ENCODE measurements at places on chromosomes 2 and 18. TPM values are rescaled to one million over a fixed set of nuclear protein-coding genes. Genes with fewer than 3 reads are reported as not detected.
A peak's percentile ranks its signal among the peaks of the same experiment; 100 is the strongest.

GRCh38 chr2:14616342-14616741, 16.2 kb upstream of the LRATD1 start:
- H3K4me3 ChIP-seq, result no peak overlapping the region
- no peaks in the 10 kb centered on the region for H3K4me1 ChIP-seq
- H3K27ac ChIP-seq, result no peak overlapping the region
- no peaks in the 10 kb centered on the region for H3K36me3 ChIP-seq

GRCh38 chr2:133976659-133977058, 277.2 kb upstream of the MGAT5 start:
- no peaks in the 10 kb centered on the region for H3K27me3 ChIP-seq
- no peaks in the 10 kb centered on the region for H3K36me3 ChIP-seq
- no peak overlapping the region for H3K4me3 ChIP-seq
- H3K27ac ChIP-seq, result no peak overlapping the region
- no peak for DNase-seq
- no peaks in the 10 kb centered on the region for H3K4me1 ChIP-seq

GRCh38 chr18:42328931-42329330, 373.9 kb downstream of the PIK3C3 start:
- no peak for DNase-seq
- no peaks in the 10 kb centered on the region for H3K27me3 ChIP-seq
- H3K4me3 ChIP-seq, result no peak overlapping the region

DNA sequence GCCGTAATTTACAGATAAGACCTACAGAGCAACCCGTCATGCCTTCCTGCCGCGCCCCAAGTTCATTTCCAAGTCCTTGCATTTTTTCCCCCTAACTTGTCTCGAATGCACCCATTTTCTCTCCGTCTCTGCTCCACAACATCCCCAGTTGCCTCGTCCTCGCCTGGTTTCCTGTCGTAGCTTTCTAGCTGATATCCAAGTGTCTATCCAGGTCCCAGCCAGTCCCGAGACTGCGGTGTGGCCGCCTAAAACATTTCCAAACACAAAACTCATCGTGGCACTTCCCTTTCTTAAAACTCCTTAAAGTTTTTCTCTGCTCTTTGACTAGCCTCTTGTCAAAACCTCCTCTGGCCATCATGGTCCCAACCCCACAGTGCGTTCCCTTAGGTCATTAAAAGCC, 1.2 kb upstream of the BARD1 start:
- H3K4me3 ChIP-seq, result no peak overlapping the region
- H3K4me1 ChIP-seq, result no peaks in the 10 kb centered on the region
- no peaks in the 10 kb centered on the region for H3K27me3 ChIP-seq
- H3K27ac ChIP-seq, result no peak overlapping the region

- no peaks in the 10 kb centered on the region for H3K27me3 ChIP-seq
- no peak overlapping the region for H3K27ac ChIP-seq
- H3K4me1 ChIP-seq, result peaks cover 4% of the 10 kb centered on the region
- H3K36me3 ChIP-seq, result no peaks in the 10 kb centered on the region
- peak; percentile 45 for DNase-seq
Measured at GRCh38 chr2:166516712-166517303, 22.8 kb upstream of the SCN7A start.

DNA sequence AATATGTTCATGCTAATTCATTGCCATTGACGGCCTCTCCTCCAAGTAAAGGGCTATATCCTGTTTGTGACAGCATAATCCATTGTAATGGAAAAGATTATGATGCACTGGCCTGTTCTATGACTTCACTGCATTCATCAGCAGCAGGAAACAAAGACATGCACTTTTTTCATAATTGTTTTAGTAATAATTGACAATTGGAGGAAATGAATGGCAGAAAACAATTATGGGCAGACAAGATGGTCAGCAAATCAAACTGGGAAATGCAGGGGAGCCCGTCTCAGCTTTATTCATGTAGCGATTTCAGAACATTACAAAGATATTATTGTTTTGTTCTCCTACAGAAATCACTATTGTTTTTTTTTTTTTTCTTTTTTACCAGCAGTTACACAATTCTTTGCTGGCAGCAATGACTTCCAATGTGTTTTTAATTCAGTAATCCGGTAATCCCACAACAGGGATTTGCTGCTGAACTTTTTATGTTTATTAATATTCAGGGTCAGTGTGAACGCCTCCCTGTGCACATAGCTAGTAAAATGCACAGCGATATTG, 33.8 kb upstream of the RASGRP3 start:
- no peaks in the 10 kb centered on the region for H3K27me3 ChIP-seq
- no peak overlapping the region for H3K4me3 ChIP-seq
- H3K4me1 ChIP-seq, result no peaks in the 10 kb centered on the region
- H3K27ac ChIP-seq, result no peak overlapping the region

DNA sequence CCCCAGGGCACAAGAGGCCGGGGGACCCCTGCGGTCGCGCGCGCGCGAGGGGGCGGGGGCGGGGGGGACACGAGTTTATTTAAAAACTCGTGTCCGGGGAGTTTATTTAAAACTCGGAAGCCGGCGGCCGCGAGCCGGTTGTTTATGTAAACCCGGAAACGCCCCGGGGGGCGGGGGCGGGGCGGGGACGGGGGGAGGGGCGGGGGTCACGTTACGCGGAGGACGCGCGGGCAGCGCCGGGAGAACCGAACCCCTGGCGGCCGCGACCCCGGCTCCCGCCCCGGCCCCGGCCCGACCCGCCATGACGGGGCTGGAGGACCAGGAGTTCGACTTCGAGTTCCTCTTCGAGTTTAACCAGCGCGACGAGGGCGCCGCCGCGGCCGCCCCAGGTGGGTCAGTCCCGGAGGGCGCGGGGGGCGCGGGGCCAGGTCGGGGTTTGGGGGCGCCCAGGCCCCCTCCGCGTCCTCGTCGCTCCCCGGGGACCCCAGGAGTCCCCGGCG, 4.4 kb downstream of the NFATC1 start:
- H3K27ac ChIP-seq, result no peak overlapping the region
- peak; percentile 58 for DNase-seq
- peaks cover 36% of the 10 kb centered on the region for H3K27me3 ChIP-seq
- peak overlapping the region; percentile 75 for H3K4me3 ChIP-seq

DNA sequence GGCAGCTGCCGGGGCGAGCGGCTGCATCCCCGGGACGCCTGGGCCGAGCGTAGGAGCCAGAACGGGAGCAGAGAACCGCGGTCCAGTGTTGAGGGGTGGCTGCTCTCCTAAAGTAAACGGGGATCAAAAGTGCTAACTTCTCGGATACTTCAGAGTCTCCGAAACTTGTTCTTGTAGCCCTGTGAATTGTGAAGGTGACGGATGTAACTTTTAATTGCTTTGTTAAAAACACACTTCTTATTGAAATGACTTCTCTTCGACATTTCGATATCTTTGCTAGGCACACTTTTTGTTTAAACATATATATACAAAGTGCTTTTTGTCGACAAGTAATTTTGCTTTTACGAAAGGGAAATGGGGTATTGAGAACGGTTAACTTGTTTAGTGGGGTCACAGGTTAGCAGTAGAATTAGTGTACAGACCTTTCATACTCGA, 540 bp downstream of the ATP9B start:
- peak overlapping the region; percentile 83 for H3K4me3 ChIP-seq
- no peak for DNase-seq
- H3K27me3 ChIP-seq, result peaks cover 7% of the 10 kb centered on the region
- H3K27ac ChIP-seq, result peak overlapping the region; percentile 74
- no peaks in the 10 kb centered on the region for H3K36me3 ChIP-seq
- H3K4me1 ChIP-seq, result no peaks in the 10 kb centered on the region

- no peak overlapping the region for H3K4me3 ChIP-seq
- H3K27ac ChIP-seq, result no peak overlapping the region
- no peaks in the 10 kb centered on the region for H3K36me3 ChIP-seq
- DNase-seq, result no peak
- no peaks in the 10 kb centered on the region for H3K27me3 ChIP-seq
- H3K4me1 ChIP-seq, result no peaks in the 10 kb centered on the region
Measured at GRCh38 chr2:100422320-100423055, 5.0 kb upstream of the CHST10 start.

LYG1 gene
- not detected for total RNA-seq

MAP3K19 gene
- not detected for total RNA-seq

RSAD2 gene
- total RNA-seq, result not detected
